ENCODE measurements at places on chromosomes 4 and X.
A peak's percentile ranks its signal among the peaks of the same experiment; 100 is the strongest.

- DNase-seq, result no peak
Measured at GRCh38 chrX:91137883-91138282, 296.8 kb upstream of the PABPC5 start.

DNA sequence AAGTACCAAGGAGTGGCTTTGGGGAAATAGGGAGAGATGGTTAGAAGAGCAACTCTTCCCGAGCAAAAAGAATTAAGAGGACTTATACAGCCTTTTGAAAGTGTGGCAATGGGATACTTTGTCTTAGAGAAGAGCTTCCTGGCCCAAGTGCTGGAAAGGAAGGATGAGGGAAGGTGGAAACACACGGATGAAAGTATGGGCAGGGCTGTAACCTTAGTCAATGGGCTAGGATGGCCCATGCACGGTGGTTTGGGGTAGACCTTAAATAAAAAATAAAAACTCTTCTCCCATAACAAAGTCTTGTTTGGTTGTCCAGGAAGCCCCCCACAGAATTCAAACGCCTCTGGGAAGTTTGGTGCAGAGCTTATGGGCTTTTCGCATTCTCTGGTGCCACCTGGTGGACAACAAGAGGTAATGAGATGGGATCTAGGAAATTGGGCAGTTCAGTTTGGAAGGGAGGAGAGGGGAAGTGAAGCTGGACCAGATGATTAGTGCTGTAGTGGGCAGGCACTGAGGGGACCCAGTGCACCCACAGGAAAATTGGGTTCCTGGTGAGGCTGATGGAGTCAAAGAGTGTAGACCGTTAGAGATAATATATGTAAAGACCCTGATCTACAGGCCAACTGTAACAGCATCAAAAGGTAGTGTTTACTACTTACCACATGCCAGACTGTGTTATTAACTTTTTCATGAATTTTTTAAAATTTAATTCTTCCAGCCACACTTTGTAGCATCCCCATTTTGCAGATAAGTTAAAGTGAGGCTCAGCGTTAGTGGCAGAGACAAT is 13.8 kb upstream of the ENOX2 start:
- DNase-seq, result peak; percentile 72

GRCh38 chrX:119398974-119399771 is at the start of gene SLC25A43:
SLC25A43 (plus strand) TSS chrX:119399336; CDS start chrX:119399404, 68 bp downstream.
- no peak for DNase-seq

DNA sequence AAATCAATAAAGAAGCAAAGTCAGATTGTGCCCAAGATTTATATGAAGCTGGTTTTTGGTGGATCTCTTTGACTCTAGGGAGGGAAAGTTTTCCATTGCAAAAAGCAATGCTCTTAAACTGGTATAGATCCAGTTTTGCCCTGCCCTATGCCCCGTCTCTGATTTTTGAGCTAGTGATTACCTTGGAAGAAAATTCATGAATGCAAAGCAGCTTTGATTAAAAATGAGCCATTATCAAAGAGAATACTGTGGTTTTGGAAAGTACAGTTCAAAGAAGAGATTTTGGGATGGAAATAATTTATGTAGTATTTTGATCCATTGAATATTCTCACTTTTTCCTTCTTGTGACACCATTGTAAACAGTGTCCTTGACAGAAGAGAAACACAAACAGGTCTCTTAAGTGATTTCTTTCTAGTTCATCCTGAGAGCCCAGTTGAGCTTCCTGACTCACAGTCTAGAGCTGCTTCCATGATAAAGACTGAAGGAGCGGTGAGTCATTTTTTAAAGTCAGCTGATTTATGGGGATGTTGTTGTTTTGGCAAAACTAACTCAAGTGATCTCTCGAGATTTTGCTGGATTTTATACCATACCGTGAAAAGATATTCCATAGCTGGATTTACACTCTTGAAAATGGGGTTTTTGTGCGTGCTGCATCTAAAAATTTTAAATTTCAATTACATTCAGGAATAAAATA is 76.7 kb downstream of the AFF1 start:
- DNase-seq, result no peak

Data from thymus (tissue), 14 donors.